NCI-H82 (cell line): ENCODE measurements at places on chromosomes 1 and 21.

- no peak for DNase-seq
These were observed 8.2 kb upstream of the TGFBR3 start for GRCh38 chr1:91894036-91894761.

DNA sequence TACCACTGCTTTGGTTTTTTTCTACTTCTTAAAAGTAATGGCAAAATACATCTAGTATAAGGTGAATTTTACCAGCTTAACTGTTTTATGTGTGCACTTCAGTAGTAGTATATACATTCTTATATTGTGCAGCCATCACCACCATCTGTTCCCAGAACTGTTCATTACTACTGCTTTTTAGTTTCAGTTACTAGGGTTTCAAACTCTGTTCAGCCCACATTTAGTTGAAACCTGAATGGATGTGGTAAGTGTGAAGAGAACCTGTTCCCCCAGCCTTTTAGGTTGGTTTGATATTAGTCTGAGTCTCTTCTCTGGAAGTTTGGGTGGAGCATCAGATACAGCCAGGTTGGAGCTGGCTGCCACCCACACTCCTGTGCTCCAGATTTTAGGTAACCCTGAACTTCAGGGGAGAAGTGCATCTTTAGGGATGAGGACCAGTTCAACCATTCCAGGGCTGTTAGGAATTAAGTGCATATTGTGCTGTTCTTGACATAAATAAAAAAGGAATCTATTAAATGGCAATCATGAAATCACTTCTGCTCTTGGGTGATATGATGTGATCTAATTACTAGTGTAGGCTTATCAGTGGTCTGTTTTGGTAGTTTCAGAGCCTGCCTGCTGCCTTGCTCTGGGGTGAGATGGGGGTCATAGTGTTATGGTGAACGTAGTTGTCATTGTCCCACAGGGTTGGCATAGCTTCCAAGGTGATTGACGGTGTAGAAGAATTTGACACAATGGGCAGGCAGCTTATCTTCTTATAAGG lies 32.1 kb downstream of the URB2 start:
- DNase-seq = no peak

- no peak for DNase-seq
These were observed 22.8 kb downstream of the MRAP start for GRCh38 chr21:32321480-32321879.

DNA sequence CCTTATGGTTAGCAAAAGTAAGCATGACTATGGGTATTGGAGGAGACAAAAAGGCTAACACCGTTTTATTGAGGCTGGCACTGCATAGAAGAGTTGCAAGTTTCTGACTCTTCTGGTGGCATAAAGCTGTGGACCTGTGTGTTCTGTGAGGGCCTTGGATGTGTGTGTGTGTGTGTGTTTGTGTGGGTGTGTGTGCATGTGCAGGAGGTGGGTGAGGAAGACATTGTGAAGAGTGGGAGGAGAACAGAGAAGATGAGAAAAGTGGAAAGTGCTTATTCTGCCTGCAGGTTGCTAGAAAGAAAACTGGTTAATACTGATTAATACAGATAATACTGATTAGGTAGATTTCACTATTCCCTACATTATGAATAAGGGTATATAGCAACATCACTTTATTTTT lies 12.6 kb downstream of the SLC22A15 start:
- DNase-seq = no peak
